GM18507 (cell line): ENCODE measurements at places on chromosomes 13 and 19.

- DNase-seq: no peak
Observed at GRCh38 chr19:8459095-8459494, 14.3 kb downstream of the HNRNPM start.

GRCh38 chr19:18865973-18866799 lies 29.8 kb downstream of the CERS1 start:
- DNase-seq: peak; percentile 82

- DNase-seq: no peak
Observed at GRCh38 chr13:69921156-69921555, 186.5 kb upstream of the ATXN8OS start.

- DNase-seq: no peak
Observed at GRCh38 chr19:16134510-16134909, 9.0 kb upstream of the HSH2D start.

DNA sequence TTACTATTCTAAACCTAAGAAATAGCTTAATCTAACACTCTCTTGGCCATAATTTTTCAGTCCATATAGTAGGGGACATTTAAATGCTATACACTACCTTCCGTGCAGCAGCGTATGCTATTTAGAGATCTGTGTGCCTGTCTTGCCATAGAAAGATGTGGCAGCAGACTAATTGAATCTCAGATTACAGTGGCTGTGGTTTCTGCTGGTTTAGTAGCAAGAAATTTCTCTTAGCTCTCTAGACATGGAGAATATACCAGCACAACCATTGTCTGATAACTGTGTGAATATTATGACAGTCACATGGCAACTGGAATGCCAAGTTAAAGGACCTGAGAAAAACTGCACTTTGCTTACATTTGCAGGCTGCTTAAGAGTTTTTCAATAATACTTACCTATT lies 672.4 kb upstream of the MIR17HG start:
- DNase-seq: no peak

- DNase-seq: no peak
Observed at GRCh38 chr13:68588623-68589022, 1358.5 kb upstream of the PCDH9 start.

GRCh38 chr13:109203587-109203986 lies 574.2 kb downstream of the MYO16 start:
- DNase-seq: no peak

GRCh38 chr19:11373885-11374432 lies 507 bp upstream of the SWSAP1 start:
- no peak for DNase-seq
